ENCODE measurements at places on chromosomes 4 and X. TPM values are rescaled to one million over a fixed set of nuclear protein-coding genes. Genes with fewer than 3 reads are reported as not detected.

Gene ITIH6
- not detected for total RNA-seq

Gene CWH43
- total RNA-seq: not detected

DNA sequence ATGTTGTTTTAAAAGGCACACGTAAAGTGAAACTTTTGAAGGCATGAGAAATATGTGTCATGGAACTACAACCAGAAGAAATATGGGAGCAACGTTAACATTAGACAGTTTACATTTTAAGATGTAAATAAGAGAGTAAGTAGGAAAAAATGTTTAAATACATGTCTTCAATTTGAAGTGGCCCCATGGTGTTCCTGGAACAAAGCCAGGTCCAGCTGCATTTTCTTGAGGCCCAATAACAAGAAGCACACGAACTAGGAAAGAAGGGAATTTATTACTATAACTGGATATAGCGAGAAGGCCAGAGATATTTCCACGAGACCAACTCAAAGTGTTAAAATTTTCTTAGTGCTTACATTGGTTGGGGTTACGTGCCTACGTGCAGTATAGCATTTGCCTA is 458.1 kb downstream of the KCTD8 start:
- no peak overlapping the region for H3K4me3 ChIP-seq
- no peaks in the 10 kb centered on the region for H3K27me3 ChIP-seq
- no peaks in the 10 kb centered on the region for H3K36me3 ChIP-seq
- no peak for DNase-seq

- H3K36me3 ChIP-seq: no peaks in the 10 kb centered on the region
- peaks cover 3% of the 10 kb centered on the region for H3K4me1 ChIP-seq
Observed at GRCh38 chrX:15474028-15474427, 19.1 kb downstream of the PIR start.

DNA sequence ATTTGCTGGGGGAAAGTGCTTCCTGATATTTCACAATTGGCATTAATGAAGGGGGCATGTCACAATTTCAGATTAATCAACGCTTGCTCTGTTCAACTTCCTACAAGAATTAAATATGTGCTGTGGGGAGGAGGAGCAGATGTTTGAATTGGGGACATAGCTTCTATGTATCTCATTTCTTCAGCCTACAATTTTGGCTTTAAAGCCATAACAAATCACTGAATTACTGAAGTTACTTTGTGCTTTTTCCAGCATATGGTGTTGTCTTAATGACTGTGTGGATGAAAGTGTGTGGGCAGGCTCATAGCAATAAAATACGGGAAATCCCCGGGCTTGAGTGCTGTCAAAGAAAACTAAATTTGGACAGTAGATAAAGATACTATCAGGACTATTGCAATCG is 813 bp downstream of the TLR7 start:
- peaks cover under 1% of the 10 kb centered on the region for H3K36me3 ChIP-seq
- H3K4me3 ChIP-seq: no peak overlapping the region
- H3K27ac ChIP-seq: no peak overlapping the region
- H3K4me1 ChIP-seq: no peaks in the 10 kb centered on the region
- DNase-seq: no peak

- no peaks in the 10 kb centered on the region for H3K27me3 ChIP-seq
- H3K36me3 ChIP-seq: peaks cover 38% of the 10 kb centered on the region
- peak overlapping the region; percentile 100 for H3K4me3 ChIP-seq
- H3K4me1 ChIP-seq: peaks cover 30% of the 10 kb centered on the region
- peak overlapping the region; percentile 96 for H3K27ac ChIP-seq
Observed at GRCh38 chrX:153969125-153969903, 2.3 kb downstream of the HCFC1 start.

DNA sequence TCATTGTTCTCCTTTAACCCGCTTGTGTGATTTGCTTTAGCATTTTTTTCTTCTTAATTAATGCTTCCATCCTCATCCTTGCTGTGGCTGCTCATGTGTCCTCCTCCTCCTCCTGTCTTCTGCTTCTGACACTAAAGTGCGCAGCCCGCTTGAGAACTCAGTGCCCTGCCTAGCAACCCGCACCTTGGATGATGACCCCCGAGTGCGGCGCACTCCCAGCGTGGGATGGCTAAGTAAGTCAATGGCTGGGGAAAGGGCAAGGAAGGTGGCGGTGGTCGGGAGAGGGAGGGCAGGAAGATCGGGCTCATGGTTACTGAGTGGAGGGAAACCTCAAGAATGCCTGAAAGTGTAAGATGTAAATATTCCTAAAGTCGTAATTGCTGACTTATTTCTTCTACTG is 30.1 kb downstream of the SLC4A4 start:
- H3K27me3 ChIP-seq: no peaks in the 10 kb centered on the region
- H3K36me3 ChIP-seq: no peaks in the 10 kb centered on the region
- DNase-seq: no peak
- H3K4me1 ChIP-seq: no peaks in the 10 kb centered on the region

- no peaks in the 10 kb centered on the region for H3K4me1 ChIP-seq
- no peak for DNase-seq
- peaks cover 3% of the 10 kb centered on the region for H3K36me3 ChIP-seq
- H3K4me3 ChIP-seq: no peak overlapping the region
Observed at GRCh38 chr4:80452055-80452454, 116.5 kb downstream of the CFAP299 start.

DNA sequence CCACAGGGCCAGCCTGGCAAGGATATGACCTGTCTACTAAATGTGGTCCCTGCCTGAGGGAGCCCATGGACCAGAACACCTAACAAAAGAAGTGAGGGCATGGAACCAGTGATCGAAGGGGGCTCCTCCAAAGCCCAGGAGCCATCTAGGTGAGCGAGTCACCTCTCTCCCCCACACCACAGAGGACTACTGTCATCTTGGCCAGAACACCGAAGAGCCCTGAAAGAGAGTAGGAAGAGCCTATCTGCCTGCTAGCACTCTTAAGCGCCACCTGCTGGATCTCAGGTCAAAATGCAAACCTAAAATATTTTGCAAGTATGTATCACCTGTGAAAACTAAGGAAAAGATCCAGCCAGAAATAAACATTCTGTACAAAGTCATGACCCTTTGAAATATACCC is 137.9 kb upstream of the ZXDB start:
- H3K4me1 ChIP-seq: no peaks in the 10 kb centered on the region
- no peak overlapping the region for H3K27ac ChIP-seq
- peaks cover 15% of the 10 kb centered on the region for H3K36me3 ChIP-seq
- H3K27me3 ChIP-seq: no peaks in the 10 kb centered on the region
